Tongue (tissue), 3 donors: ENCODE measurements at places on chromosomes 12 and 14. TPM values are rescaled to one million over a fixed set of nuclear protein-coding genes. Genes with fewer than 3 reads are reported as not detected.
A peak's percentile ranks its signal among the peaks of the same experiment; 100 is the strongest.

- DNase-seq = no peak
Measured at GRCh38 chr14:68719634-68720384, 73.1 kb downstream of the ZFP36L1 start.

DNA sequence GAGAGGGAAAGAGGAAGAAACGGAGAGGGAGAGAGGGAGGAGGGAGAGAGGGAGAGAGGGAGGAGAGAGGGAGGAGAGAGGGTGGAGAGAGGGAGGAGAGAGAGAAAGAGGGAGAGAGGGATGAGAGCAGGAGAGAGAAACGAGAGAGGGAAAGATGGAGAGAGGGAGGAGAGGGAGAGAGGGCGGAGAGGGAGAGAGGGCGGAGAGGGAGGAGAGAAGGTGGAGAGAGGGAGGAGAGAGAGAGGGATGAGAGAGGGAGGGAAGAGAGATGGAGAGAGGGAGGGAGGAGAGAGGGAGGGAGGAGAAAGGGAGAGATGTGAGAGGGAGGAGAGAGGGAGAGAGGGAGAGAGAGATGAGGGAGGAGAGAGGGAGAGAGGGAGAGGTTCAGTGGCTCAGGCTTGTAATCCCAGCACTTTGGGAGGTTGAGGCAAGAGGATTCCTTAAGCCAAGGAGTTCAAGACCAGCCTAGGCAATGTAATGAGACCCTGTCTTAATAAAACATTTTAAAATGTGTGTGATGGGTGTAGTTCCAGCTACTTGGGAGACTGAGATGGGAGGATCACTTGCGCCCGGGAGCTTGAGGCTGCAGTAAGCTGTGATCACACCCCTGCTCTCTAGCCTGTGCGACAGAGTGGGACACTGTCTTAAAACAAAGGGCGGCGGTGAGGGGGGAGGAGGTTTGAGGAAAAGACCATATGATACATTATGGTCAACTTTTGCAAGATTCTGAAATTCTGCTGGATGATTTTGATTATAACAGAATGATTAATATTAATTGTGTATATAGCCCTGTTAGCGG lies 21.3 kb upstream of the SNRPF start:
- no peak for DNase-seq

DNA sequence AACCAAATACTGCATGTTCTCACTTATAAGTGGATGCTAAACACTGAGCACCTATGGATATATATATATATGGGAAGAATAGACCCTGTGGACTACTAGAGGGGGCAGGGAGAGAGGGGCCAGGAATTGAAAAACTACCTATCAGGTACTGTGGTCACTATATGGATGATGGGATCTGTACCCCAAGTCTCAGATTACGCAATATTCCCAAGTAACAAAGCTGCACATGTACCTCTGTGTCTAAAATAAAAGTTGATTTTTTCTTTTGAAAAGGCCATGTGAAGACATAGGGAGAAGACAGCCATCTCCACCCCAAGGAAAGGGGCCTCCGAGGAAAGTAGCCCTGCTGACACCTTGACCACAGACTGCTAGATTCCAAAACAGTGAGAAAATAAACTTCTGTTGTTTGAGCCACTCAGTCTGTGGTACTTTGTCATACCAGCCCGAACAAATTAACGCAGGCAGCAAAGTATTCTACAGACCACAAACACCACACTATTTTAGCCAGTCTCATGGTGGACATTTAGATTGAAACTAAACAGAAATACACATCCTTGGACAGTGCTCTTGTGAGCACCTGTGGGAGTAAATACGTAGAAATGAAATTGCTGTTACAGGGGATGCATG lies 197.1 kb downstream of the EFCAB11 start:
- no peak for DNase-seq

GRCh38 chr12:24906141-24906540 lies 42.8 kb downstream of the BCAT1 start:
- DNase-seq = no peak

- DNase-seq = no peak
Measured at GRCh38 chr12:131290255-131290959, 336.7 kb downstream of the ADGRD1 start.

GRCh38 chr14:102500158-102500662 lies 9.4 kb downstream of the ANKRD9 start:
- peak; percentile 60 for DNase-seq

- peak; percentile 24 for DNase-seq
Measured at GRCh38 chr14:92589213-92589852, 75.8 kb downstream of the RIN3 start.

GRCh38 chr12:6828781-6829535 lies 751 bp downstream of the P3H3 start:
- peak; percentile 77 for DNase-seq

DNA sequence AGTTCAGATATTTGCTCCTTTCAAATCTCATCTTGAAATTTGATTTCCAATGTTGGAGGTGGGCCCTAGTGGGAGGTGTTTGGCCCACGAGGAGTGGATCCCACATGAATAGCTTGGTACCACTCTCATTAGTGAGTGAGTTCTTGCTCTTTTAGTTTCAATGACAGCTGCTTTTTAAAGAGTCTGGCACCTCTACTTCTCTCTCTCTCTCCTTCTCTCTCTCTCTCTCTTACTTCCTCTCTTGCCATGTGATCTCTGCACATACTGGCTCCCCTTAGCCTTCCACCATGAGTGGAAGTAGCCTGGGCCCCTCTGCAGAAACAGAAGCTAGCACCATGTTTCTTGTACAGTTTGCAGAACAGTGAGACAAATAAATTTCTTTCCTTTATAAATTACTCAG lies 25.1 kb downstream of the GPR65 start:
- no peak for DNase-seq

- no peak for DNase-seq
Measured at GRCh38 chr12:32826807-32827412, 69.7 kb downstream of the PKP2 start.

GRCh38 chr14:68607081-68607866 lies 185.6 kb downstream of the ZFP36L1 start:
- peak; percentile 78 for DNase-seq

The LRP1-AS gene
- total RNA-seq = not detected

The GZMB gene
- 0.41 TPM for total RNA-seq

The KIF5A gene
- total RNA-seq = 0.82 TPM

The CFAP54 gene
- 1.6 TPM for total RNA-seq

The OTX2 gene
- 0.10 TPM for total RNA-seq
